Glomerular endothelial cell (primary cell): ENCODE measurements at places on chromosomes 7 and 10.

DNA sequence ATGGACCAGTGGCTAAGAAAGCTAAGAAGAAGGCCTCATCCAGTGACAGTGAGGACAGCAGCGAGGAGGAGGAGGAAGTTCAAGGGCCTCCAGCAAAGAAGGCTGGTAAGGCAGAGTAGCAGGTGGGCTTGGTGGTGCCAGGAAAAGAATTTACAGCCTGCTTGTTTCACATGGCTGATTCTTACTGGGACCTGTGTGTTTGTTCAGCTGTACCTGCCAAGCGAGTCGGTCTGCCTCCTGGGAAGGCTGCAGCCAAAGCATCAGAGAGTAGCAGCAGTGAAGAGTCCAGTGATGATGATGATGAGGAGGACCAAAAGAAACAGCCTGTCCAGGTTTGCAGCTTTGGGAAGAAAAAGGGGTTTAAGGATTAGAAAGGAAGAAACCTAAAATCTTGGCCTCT, 5.0 kb downstream of the NOLC1 start:
- no peak for DNase-seq

DNA sequence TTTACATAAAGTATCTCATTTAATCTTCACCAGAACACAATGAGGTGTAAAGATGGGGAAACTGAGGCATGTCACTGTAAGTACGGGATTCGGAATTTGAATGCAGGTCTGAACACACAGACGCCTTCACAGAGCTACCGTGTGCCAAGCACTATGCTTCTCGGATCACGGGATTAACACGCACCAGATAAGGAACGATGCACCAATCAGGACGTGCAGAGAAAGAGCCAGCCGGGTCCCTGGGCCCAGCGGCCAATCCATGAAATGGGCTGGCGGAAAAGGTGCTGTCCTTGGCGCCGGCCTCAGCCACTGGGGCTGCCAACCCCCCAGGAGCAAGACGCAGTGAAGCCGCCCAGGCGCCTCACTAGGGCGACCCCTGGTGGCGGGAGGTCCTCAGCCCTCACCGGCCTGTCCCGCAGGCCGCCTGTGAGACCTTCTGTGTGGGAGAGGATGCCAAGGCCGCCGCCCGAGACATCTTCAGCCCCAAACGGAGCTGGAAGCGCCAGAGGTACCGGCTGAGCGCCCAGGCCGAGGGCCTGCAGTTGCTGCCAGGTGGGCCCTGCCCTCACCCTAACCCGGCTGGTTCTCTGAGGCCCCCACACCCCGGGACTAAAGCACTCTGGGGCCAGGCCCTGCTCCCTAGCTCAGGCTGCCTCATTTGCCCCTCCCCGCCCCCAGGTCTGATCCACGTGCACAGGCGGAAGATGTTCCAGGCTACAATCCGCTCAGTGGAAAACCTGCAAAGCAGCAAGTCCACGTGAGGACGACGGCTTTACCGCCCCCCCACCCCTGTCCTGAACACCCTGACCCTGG, 15.6 kb downstream of the ATG9B start:
- no peak for DNase-seq

DNA sequence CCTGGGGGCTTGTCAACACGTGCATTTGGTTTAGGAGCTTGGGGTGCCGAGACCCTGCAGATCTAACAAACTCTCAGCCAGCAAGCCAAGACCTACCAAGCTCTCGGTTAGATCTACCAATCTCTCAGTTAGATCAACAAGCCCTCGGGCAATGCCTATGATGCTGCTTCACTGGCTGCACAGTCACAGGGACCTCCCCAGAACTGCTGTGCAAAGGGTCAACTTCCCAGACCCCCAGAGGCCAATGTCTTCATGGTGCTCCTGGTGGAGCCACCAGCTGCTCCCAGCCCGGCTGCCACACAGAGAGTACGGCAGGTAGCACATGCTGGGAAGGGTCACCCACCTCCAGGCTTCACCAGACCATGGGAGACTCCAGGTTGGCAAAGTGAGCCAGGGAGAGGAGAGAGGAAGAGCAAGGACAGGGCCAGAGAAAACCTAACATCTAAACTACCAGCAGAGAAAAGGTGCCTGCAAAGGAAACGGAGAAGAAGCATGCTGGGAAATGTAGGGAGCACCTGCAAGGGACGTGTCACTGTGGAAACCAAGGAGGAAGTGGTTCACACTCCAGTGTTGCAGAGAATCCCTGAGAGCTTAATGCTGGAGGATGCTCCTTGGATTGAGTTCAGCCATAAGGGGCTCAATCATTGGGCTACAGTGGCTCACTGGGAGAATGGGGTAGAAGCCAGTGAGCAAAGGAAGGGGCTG, 51.5 kb upstream of the GDF10 start:
- DNase-seq: no peak

DNA sequence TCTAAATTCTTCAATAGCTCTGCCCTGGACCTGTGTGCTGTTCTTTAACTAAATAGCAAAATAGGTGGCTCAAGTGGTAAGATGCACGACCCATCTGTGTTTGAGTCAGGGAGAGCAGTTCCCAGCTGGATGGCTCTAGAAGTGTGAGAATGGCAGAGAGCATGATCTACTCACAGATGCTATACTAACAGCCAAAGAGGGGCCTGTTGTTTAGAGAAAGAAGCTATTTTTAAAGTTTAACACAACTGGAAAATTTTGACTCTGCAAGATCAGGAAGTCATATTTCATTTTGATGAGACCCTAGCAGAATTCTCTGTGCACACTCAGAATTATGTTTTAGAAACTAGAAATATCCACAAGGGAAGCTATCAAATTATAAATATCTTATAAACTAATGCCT, 87.4 kb upstream of the PIP4K2A start:
- no peak for DNase-seq

DNA sequence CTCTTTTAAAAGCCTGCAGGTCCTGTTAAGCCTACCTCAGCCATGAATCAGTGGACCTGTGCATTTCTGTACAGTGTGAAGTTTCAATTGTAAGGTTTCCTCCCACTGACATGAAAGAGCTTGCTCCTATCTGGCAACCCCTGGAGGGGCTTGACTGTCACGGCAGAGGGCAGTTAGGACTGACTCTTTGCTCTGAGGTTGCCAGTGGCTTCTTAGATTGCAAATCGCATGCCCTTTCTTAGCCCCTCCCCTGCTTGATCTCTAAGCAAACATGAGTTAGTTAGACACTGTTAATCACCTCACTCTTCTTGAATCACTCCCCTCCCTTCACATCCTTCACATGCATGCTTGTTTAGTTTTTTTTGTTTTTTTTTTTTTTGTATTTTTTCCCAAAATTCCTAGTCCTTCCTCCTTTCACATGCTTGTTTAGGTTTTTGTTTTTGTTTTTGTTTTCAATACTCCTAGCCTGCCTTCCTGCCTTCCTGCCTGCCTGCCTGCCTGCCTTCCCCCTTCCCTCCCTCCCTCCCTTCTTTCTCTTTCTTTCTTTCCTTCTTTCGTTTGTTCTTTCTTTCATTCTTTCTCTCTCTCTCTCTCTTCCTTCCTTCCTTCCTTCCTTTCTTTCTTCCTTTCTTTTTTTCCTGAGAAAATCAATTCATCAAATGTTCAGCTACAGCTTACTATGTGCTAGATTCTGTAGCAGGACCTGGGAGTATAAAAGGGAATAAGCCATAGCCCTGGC, 6.0 kb upstream of the HIPK2 start:
- DNase-seq: no peak

- DNase-seq: no peak
Observed at GRCh38 chr10:109203646-109204353, 719.5 kb downstream of the XPNPEP1 start.

- DNase-seq: no peak
Observed at GRCh38 chr10:1762076-1762475, 24.8 kb upstream of the ADARB2 start.

- no peak for DNase-seq
Observed at GRCh38 chr10:58666024-58666423, 153.4 kb downstream of the BICC1 start.

GRCh38 chr7:98135984-98136383, 29.3 kb downstream of the LMTK2 start:
- no peak for DNase-seq

DNA sequence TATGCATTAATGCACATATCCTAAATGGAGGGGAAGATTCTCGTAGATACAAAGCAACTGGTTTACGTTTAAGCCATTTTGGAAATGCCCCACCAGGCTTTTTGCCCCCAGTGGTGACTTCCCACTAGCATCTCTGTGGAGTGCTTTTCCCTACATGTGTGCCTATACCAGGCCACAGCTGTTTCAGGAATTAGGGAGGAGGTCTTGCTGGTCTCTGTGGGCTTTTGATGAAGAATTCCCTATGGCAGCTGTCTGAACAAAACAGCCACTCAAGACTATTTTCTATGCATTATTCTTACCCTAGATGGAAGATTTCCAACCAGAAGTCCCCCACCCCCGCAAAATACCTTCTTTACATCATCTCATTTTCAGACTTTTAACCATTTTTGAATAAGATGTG, 52.0 kb upstream of the NMT2 start:
- DNase-seq: no peak

- DNase-seq: no peak
Observed at GRCh38 chr7:98034081-98035035, 44.4 kb upstream of the OCM2 start.

- DNase-seq: no peak
Observed at GRCh38 chr7:155000795-155001194, 2.1 kb downstream of the PAXIP1 start.
